Vagina (tissue), 2 donors: ENCODE measurements at places on chromosomes 1 and 21. TPM values are rescaled to one million over a fixed set of nuclear protein-coding genes. Genes with fewer than 3 reads are reported as not detected.

GRCh38 chr1:179052776-179053175 lies 27.1 kb downstream of the FAM20B start:
- no peak overlapping the region for H3K4me3 ChIP-seq
- no peak overlapping the region for H3K27ac ChIP-seq
- no peak for DNase-seq

GRCh38 chr1:90902672-90903071 lies 119.2 kb downstream of the ZNF644 start:
- DNase-seq = no peak
- H3K27ac ChIP-seq = no peak overlapping the region
- H3K4me1 ChIP-seq = no peaks in the 10 kb centered on the region
- H3K4me3 ChIP-seq = no peak overlapping the region
- H3K27me3 ChIP-seq = no peaks in the 10 kb centered on the region

DNA sequence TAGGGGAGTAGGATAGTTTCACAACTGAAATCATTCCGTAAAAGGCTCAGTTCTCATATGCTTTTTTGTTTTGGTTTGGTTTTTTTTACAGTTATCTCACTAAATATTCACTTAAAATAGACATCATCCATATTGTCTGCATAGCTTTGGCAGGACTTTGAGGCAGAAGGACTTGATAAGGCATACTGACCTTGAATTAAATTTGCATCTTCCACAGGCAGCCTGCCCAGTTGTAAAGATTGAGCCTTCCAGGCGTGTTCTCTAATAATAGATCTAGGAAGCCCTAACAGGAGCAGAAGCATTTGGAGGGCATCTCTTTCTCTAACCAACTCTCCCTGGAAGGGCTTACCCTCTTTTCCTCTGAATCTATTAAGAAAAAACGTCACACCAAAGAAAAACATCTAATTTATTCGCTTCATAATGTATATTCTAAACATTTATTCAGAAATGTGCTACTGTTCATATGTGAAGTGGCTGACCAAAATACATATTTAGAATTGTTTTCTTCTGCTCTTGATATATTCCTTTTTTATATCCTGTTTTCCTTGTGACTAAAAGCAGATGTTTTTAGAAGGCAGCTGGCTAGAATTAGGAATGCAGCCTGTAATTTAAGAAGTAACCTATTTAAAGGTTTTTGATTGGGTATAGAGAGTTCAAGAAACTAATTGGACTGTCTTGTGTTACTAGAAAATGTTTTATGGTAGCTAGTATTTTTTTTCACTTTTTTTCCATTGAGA lies 20.2 kb downstream of the DESI2 start:
- DNase-seq = no peak
- no peak overlapping the region for H3K4me3 ChIP-seq
- no peaks in the 10 kb centered on the region for H3K27me3 ChIP-seq
- H3K36me3 ChIP-seq = no peaks in the 10 kb centered on the region
- peaks cover 11% of the 10 kb centered on the region for H3K4me1 ChIP-seq

- peak overlapping the region; percentile 84 for H3K4me3 ChIP-seq
- peak overlapping the region; percentile 86 for H3K27ac ChIP-seq
- H3K36me3 ChIP-seq = peaks cover 6% of the 10 kb centered on the region
- peaks cover 28% of the 10 kb centered on the region for H3K4me1 ChIP-seq
- H3K27me3 ChIP-seq = no peaks in the 10 kb centered on the region
Measured at GRCh38 chr1:153669606-153670005, 1.2 kb downstream of the ILF2 start.

The C1orf116 gene
- total RNA-seq = 11.8 TPM

GRCh38 chr21:45266518-45267389 lies 20.9 kb downstream of the POFUT2 start:
- H3K27ac ChIP-seq = no peak overlapping the region
- H3K4me3 ChIP-seq = no peak overlapping the region
- peaks cover 72% of the 10 kb centered on the region for H3K36me3 ChIP-seq
- no peaks in the 10 kb centered on the region for H3K27me3 ChIP-seq

- H3K36me3 ChIP-seq = no peaks in the 10 kb centered on the region
- no peak for DNase-seq
- H3K4me3 ChIP-seq = no peak overlapping the region
Measured at GRCh38 chr1:50246869-50247268, 138.1 kb downstream of the ELAVL4 start.

DNA sequence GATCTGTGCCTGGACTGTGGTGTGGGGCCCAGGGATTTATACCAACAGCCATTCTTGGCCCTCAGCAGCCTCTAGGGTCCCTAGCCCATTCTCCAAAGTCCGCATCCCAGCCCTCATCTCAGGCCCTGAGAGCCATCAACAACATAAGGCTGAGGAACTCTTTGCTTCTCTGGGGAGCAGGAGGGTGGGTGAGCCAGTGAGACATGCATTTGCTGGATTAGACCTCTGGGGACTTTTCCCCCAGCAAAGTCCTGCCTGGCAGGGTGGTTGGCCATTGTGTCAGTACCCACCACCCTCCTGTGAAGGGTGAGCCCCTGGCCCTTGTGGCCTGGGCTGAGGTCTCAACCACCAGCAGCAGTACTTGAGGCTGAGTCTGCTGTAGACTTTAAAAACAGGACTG lies 24.2 kb upstream of the FAM20B start:
- no peak overlapping the region for H3K27ac ChIP-seq
- H3K27me3 ChIP-seq = no peaks in the 10 kb centered on the region
- DNase-seq = peak; percentile 58
- no peaks in the 10 kb centered on the region for H3K36me3 ChIP-seq
- no peaks in the 10 kb centered on the region for H3K4me1 ChIP-seq
- no peak overlapping the region for H3K4me3 ChIP-seq

DNA sequence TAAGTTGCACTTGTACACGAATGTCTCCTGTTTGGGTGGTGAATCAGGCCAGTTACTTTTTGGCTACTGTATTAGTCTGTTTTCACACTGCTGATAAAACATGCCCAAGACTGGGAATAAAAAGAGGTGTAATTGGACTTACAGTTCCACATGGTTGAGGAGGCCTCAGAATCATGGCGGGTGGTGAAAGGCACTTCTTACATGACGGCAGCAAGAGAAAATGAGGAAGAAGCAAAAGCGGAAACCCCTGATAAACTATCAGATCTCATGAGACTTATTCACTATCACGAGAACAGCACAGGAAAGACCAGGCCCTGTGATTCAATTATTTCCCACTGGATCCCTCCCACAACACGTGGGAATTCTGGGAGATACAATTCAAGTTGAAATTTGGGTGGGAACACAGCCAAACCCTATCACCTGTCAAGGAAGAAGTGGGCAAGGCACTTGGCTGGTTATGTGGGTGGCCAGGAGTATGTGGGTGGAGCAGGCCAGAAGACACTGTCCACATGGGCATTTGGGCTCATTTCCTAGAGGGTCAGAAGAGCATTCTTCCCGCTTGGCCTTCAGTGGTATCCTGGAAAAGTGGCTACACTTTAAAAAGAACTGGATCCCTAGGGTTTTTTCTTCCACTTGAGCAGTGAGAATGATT lies 228.8 kb downstream of the HHAT start:
- no peak overlapping the region for H3K27ac ChIP-seq
- H3K36me3 ChIP-seq = no peaks in the 10 kb centered on the region
- no peaks in the 10 kb centered on the region for H3K4me1 ChIP-seq
- no peak for DNase-seq
- no peak overlapping the region for H3K4me3 ChIP-seq

DNA sequence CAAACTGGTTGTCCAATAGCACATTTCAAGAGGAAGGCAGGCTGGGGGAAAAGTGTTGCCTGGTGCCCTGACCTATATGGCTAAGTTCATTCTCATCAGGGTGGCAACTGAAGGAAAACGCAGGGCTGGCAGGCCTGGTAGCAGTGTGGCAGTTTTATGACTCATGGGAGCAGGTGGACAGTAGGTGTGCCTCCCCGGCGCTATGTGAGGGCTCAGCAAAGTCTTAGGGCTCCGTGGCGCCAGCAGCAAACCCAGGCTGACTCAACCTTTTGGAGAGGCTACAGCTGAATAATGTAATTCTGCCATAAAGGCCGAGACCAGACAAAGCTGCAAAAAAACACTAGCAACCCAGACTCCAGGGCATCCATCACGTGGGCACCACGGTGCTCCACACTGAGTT lies 23.6 kb downstream of the GADD45A start:
- H3K27me3 ChIP-seq = no peaks in the 10 kb centered on the region
- no peak for DNase-seq
- no peak overlapping the region for H3K4me3 ChIP-seq

The OPRD1 gene
- 2.2 TPM for total RNA-seq

- H3K4me1 ChIP-seq = no peaks in the 10 kb centered on the region
- H3K27ac ChIP-seq = no peak overlapping the region
- peaks cover 35% of the 10 kb centered on the region for H3K36me3 ChIP-seq
- no peak for DNase-seq
- no peak overlapping the region for H3K4me3 ChIP-seq
Measured at GRCh38 chr1:230260831-230261230, 165.3 kb downstream of the PGBD5 start.

- no peak overlapping the region for H3K27ac ChIP-seq
- DNase-seq = no peak
- no peaks in the 10 kb centered on the region for H3K27me3 ChIP-seq
- H3K4me3 ChIP-seq = no peak overlapping the region
- no peaks in the 10 kb centered on the region for H3K36me3 ChIP-seq
Measured at GRCh38 chr1:56399795-56400194, 179.6 kb downstream of the PLPP3 start.

The LCE2C gene
- total RNA-seq = not detected

The TIE1 gene
- 36.1 TPM for total RNA-seq

- no peaks in the 10 kb centered on the region for H3K4me1 ChIP-seq
- H3K4me3 ChIP-seq = no peak overlapping the region
- H3K27ac ChIP-seq = no peak overlapping the region
Measured at GRCh38 chr1:158087320-158087927, 93.3 kb upstream of the CD1D start.

GRCh38 chr1:229001467-229002011 lies 266.3 kb downstream of the RHOU start:
- H3K27ac ChIP-seq = no peak overlapping the region
- no peaks in the 10 kb centered on the region for H3K27me3 ChIP-seq
- no peaks in the 10 kb centered on the region for H3K4me1 ChIP-seq
- H3K36me3 ChIP-seq = no peaks in the 10 kb centered on the region

The TNNT2 gene
- total RNA-seq = 9.8 TPM

GRCh38 chr1:113170519-113170918 lies 97.5 kb downstream of the LRIG2 start:
- no peak for DNase-seq
- no peak overlapping the region for H3K4me3 ChIP-seq
- no peaks in the 10 kb centered on the region for H3K36me3 ChIP-seq
- H3K27ac ChIP-seq = no peak overlapping the region
- H3K4me1 ChIP-seq = no peaks in the 10 kb centered on the region

GRCh38 chr1:94072840-94073522 lies 48.0 kb downstream of the ABCA4 start:
- H3K4me3 ChIP-seq = no peak overlapping the region
- DNase-seq = no peak
- H3K4me1 ChIP-seq = peaks cover 21% of the 10 kb centered on the region
- H3K27ac ChIP-seq = no peak overlapping the region
- no peaks in the 10 kb centered on the region for H3K36me3 ChIP-seq

The FCER1G gene
- 64.8 TPM for total RNA-seq

The SYCP1 gene
- total RNA-seq = not detected

The DEPDC1 gene
- total RNA-seq = 1.7 TPM

The TLR5 gene
- 15.2 TPM for total RNA-seq

- H3K36me3 ChIP-seq = no peaks in the 10 kb centered on the region
- DNase-seq = no peak
- H3K4me1 ChIP-seq = no peaks in the 10 kb centered on the region
Measured at GRCh38 chr21:31354122-31354521, 10.1 kb upstream of the TIAM1 start.

The ITSN1 gene
- total RNA-seq = 46.9 TPM

DNA sequence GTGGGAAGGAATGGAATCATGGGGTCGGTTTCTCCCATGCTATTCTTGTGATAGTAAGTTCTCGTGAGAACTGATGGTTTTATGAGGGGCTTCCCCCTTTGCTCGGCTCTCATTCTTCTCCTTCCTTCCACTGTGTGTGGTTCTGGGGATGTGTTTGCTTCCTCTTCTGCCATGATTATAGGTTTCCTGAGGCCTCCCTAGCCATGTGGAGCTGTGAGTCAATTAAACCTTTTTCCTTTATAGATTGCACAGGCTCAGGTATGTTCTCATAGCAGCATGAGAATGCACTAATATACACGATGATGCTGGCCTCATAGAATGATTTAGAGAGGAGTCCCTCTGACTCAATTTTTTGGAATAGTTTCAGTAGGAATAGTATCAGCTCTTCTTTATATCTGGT lies 195.4 kb upstream of the IVNS1ABP start:
- H3K36me3 ChIP-seq = no peaks in the 10 kb centered on the region
- H3K27ac ChIP-seq = no peak overlapping the region
- H3K4me1 ChIP-seq = no peaks in the 10 kb centered on the region
- H3K27me3 ChIP-seq = no peaks in the 10 kb centered on the region
- no peak for DNase-seq
- H3K4me3 ChIP-seq = no peak overlapping the region

DNA sequence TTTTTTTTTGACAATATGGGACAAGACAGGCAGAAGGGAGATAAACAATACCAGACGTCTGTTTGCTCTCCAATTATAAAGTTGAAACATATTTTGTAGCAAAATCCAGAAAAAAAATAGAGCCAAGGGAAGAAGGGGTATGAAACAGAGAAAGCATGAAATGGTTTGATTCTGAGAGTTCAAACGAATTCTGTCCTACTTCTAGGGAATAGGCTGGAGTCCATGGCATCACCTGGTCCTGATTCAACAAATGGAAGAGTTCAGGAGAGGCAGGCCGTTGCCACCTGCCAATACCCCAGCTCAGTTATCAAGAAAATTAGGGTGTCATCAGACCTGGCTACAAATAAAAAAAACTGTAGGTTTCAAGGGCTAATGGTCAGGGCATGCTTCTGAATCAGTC lies 71.8 kb downstream of the CLSTN1 start:
- H3K36me3 ChIP-seq = no peaks in the 10 kb centered on the region
- H3K27me3 ChIP-seq = no peaks in the 10 kb centered on the region
- no peak overlapping the region for H3K27ac ChIP-seq
- no peak overlapping the region for H3K4me3 ChIP-seq

- no peak overlapping the region for H3K4me3 ChIP-seq
- no peak overlapping the region for H3K27ac ChIP-seq
- no peak for DNase-seq
Measured at GRCh38 chr1:14298806-14299205, 299.7 kb upstream of the KAZN start.

GRCh38 chr1:95068956-95069709 lies 3.6 kb downstream of the ALG14 start:
- H3K4me3 ChIP-seq = no peak overlapping the region
- DNase-seq = no peak
- H3K27ac ChIP-seq = no peak overlapping the region
- peaks cover 11% of the 10 kb centered on the region for H3K4me1 ChIP-seq
- no peaks in the 10 kb centered on the region for H3K27me3 ChIP-seq
- H3K36me3 ChIP-seq = no peaks in the 10 kb centered on the region

DNA sequence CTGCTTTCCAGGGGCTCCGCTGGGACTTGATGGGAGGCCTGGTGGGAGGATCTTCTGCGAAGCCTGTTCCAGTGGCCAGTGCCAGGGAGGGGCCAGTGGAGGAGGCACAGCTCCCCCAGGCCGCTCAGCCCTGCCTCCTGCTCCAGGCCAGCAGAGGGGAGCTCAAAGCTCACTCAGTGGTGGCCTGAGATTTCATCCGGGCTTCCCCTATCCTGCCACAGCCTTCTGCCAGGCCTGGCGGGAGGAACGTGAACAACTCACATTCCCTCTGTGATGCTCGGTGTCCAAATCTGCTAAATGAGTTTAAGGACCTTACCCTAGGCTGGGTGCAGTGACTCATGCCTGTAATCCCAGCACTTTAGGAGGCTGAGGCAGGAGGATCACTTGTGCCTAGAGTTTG lies 3.3 kb downstream of the CLCNKB start:
- no peak overlapping the region for H3K27ac ChIP-seq
- peaks cover 13% of the 10 kb centered on the region for H3K4me1 ChIP-seq
- no peak overlapping the region for H3K4me3 ChIP-seq
- no peaks in the 10 kb centered on the region for H3K27me3 ChIP-seq
- DNase-seq = no peak

The ALDH4A1 gene
- total RNA-seq = 39.5 TPM
